ENCODE measurements at places on chromosomes 13 and 19.

- no peak for DNase-seq
Observed at GRCh38 chr13:33261387-33262061, 24.0 kb downstream of the STARD13 start.

GRCh38 chr19:43780706-43781525 is at the start of gene KCNN4:
Gene KCNN4 (minus strand): TSS chr19:43780973. CDS start chr19:43780861, 112 bp downstream.
- no peak for DNase-seq

DNA sequence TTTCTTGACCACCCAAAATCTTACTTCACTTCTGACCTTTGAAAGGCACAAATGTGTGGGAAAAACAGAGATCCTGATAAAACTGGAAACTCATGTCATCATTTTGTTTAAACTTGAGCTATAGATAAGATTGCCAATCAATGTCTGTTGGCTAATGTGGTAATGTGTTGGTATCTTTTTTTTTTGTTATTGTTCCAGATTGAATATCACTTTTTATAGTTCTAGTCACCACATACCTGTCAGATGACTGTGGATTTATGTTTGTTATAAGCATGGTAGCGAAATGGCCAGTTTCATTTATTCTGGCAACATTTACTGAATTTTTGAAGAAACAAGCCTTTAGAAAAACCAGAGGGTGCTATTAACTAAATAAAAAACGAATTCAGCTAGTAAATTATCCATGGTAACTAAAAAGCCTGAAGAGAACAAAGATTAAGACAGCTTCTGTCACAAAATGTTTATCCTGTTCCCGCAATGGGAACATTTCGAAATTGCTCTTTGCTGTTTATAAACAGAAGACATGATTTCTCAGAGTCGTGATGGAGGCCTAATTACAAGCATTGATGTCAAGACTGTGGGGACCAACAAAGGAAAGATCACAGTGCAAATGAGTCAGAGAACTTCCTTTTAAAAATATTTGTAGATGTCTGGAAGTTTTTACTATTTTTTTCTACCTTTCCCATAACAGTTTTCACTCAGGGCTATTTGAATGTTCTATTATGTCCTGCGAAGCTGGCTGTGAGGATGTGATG is 82.9 kb upstream of the POSTN start:
- no peak for DNase-seq

- DNase-seq: no peak
Observed at GRCh38 chr13:31166591-31166990, 4.9 kb upstream of the HSPH1 start.

DNA sequence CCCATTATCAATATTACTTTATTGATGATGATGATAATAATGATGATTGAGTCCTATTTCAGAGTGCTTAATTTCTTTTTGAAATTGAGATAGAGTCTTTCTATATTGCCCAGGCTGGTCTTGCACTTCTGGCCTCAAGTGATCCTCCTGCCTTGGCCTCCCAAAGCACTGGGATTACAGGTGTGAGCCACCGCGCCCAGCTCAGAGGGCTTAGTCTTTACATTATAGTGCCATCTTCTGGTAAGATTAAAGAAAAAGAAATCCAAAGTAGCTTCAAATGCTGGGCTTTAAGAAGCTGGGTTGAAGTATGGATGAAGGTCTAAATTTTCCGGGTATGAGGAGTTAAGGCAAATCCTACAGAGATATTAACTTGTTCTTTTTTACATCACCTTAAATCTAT is 3.4 kb upstream of the ZNF333 start:
- no peak for DNase-seq

GRCh38 chr19:40013991-40014390 is 17.1 kb downstream of the ZNF546 start:
- DNase-seq: no peak
